OCI-M1 (cell line): ENCODE measurements at places on chromosomes 6 and 20.

DNA sequence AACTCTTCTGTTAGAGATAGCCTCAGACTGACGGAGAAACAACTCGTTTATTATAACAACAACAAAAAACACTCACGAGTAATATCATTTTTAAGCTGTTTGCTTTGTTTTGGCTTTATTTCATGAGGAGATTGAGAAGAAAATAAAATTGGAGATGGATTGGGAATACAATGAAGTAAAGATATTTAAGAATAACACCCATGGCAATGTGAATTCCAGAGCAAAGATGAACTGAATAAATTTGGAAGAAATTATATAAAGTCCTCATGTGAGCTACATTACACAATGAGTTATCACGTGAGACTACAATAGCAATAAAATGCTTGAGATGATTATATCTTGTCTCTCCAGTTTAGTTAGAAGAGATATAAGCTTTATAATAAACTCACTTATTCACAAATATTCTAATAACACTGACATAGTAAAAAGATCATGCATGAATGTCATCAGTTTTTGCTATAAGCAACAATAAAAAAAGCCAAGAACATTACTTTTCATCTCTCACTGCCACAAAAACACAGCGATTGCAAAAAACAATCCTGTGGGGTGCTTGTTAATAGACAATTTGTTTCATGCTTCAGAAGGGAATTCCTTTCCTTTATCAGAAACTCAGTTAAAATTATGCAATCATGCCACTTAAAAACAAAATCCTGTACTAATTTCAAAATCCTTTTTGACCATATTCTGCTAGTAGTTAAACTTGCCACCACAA, 696.7 kb upstream of the MARCKS start:
- no peak for DNase-seq

DNA sequence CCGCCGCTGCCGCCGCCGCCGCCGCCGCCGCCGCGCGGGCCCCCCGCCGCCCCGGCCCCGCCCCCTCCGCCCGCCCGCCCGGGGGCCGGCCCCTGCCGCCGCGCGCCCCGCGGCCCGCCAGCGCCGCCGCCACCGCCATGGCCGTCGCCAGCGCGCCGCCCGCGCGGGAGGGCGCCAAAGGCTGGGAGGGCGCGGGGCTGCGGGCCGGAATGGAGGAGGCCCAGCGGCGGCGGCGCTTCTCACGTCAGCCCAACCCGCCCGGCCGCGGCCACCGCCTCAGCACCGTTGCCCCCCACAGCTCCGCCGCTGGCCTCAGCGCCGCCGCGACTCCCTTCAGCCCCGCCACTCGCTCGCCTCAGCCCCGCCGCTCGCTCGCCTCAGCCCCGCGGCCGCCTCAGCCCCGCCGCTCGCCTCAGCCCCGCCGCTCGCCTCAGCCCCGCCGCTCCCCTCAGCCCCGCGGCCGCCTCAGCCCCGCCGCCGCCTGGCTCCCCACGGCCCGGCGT, 258 bp downstream of the PHF10 start:
- DNase-seq: peak; percentile 40

- DNase-seq: peak; percentile 94
These were observed 1.8 kb upstream of the PRDM1 start for GRCh38 chr6:106084106-106084988.

DNA sequence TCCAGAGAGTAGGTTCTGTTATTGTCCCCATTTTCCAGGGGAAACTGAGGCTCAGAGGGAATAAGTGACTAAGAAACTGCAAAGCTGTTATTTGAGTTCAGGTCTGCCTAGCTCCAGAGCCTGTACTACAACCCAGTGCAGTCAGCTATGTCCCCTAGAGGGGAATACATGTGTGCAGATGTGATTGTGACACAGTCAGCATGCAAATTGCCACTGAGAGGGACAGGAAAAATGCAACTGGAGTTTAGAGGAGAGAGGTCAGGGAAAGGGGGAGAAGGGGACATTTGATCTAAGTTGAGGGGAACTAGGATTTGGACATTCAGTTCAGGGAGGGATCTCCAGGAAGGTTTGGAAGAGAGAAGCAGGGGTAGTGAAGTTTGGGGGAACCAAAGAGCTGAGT, 38.6 kb upstream of the EPB41L1 start:
- no peak for DNase-seq

DNA sequence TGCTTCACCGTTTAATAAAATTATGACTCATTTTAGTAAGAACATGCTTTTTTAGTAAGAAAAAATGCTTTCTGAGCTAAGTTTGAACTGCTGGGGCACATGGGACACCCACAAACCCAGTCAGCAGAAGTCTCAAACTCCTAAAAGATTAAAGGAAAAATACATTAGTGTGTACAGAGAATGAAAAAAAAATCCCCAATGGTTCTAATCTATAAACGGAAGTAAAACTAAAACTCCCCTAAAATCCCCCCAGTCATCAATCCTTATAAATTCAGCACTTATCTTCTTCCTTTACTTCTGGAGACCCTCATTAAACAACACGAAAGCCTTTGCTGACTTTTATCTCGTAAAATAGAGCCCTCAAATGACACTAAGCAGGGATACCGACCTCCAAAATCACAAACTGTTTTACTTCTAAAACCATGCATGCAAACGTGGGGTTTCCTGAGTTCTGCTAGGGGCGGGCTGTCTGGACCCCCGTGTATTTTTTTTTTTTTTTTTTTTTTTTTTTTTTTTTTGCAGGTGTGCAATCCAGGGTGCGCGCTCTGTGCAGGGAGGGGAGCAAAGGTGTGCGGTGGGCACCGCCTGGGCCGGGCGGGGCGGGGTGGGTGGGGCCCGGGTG, 1.1 kb upstream of the MYB start:
- peak; percentile 67 for DNase-seq

DNA sequence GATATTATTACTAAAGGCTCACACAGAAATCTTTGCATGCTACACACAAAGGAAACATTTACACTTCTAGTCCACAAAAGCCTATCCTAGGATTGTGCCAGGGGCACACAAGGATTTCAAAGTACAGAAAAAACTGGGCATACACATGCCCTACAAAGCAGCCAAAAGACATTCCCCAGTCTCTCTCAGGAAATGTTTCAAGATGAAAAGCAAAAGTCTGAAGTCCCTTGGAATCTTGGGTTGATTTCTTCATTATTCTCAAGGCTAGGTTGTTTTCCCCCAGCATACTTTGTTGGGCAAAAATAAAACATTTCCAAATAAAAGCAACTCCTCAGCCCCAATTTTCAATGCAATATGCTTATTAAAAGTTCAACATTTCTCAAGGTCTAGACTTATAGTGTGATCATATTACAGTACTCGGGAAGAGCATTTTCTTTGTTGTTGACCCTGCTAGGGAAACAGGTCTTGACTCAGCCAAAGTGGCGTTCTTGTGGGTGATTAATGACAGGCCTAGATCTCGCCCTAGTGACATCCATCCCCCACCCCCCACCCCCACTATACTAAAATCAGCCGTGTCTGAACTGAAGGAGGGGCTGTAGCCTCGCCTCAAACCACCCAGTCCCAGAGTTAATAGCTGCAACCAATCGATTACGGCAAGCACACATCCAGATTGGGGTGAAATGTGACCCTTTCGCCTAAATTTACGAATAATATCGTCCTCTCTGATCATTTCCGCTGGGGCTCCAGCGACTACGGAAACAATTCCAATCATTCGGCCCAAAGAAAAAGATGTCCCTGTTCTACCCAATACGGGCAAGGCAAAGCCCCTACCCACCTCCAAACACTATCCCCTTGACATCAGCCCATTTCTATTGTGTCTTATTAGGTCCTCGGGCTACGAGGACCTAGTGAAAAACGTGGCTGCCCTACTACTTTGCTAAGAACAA, 1.4 kb downstream of the AKIRIN2 start:
- DNase-seq: peak; percentile 91

DNA sequence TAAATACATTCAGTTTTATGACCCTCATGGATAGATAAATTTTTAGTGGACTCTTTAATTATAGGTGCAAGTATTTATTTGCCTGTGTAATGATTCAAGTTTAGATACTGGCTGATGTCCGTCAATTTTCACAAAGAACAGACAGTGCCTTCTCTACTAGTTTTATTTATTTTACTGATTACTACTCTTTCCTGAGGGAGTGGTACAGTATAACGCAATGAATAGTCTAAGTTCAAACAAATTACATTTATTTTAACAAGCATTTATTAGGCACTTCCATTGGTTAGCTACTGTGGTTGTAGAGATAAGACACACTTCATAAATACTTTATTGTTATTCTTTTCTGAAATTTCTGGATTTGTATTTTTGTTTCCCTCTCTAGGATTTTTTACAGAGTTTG, 74.3 kb downstream of the ADGRG6 start:
- DNase-seq: no peak

DNA sequence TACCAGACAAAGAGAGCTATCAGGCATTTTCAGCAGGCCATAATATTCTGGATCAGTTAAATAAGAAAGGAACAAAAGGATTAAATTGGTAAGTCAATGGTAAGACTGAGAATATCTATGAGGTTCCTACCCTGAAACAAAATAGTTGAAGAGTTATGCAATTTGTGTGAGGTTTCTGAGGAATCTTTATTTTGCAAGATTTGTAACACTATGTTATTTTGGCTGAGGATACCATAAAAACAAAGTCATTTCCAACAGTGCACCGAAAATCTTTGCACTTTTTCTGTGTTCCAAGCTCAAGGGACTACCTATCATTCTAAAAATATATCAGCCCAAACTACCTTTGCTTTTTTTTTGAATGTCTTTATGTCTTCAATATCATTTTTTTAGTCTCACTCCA, 383.3 kb upstream of the CITED2 start:
- DNase-seq: no peak

DNA sequence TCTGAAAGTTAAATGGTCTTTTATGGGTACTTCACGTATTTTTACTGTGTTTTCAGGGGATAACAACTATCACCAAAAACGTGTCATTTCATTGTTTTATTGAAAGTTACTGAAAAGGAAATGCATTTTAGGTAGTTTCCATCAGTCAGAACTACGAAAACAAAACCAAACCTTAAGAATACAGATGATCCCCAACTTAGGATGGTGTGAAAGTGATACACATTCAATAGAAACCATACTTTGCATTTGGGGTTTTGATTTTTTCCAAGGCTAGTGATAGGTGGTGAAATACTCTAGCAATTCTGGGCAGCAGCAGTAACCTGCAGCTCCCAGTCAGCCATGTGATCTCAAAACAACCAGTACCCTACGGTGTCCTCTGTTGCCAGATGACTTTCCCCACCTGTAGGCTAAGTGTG, 25.9 kb upstream of the EFHC1 start:
- no peak for DNase-seq

DNA sequence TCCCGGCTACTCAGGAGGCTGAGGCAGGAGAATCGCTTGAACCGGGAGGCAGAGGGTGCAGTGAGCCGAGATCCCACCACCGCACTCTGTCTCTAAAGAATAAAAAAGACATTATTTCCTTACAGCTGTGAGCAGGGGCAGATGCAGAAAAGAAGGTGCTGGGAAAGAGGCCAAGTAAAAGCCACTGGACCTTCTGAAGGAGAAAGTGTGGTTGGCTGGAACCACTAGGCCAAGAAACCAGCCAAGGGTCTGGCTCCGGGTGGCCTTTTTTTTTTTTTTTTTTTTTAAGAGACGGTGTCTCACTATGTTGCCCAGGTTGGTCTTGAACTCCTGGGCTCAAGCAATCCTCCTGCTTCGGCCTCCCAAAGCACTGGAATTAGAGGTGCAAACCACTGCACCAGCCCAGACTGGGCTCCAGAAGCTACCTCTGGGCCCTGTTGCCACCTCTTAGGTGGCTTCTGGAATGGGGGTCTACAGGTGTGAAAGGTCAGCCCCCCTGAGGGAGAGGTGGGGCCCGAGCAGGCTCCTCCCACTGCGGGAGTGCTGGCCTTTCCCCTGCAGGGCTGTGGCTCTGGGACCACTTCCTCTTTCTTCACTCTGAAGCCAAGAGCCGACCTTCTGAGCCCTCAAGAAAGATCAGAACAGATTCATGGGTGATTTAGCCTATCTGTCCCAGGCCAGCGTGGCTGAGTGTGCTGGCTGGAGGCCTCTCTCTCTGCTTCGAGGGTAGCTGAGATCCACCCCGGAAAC, at the start of gene FGD2:
TSS of gene FGD2 (plus strand) at position 595 of the 750 bp plus-strand sequence. CDS start 163 bp downstream, outside the sequence.
- DNase-seq: peak; percentile 95

DNA sequence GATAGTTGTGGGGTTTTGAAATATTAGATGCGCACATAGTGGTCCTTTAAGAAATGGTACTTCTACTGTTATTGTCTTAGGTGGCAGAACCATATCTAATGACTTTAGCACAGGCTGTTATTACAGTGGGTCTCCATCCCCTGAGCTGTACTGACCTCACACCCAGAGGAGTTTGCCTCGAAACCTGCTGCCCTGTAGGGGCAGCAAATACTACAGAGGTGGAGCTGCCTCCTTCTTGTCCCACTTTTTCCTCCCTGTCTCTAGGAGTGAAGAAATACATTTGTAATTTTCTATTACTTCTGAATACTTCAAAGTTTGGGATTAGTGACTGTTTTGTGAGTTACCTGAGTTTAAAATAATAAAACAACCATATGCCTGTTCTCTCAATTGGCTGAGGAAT, 8.2 kb downstream of the TRIM31 start:
- DNase-seq: peak; percentile 26

DNA sequence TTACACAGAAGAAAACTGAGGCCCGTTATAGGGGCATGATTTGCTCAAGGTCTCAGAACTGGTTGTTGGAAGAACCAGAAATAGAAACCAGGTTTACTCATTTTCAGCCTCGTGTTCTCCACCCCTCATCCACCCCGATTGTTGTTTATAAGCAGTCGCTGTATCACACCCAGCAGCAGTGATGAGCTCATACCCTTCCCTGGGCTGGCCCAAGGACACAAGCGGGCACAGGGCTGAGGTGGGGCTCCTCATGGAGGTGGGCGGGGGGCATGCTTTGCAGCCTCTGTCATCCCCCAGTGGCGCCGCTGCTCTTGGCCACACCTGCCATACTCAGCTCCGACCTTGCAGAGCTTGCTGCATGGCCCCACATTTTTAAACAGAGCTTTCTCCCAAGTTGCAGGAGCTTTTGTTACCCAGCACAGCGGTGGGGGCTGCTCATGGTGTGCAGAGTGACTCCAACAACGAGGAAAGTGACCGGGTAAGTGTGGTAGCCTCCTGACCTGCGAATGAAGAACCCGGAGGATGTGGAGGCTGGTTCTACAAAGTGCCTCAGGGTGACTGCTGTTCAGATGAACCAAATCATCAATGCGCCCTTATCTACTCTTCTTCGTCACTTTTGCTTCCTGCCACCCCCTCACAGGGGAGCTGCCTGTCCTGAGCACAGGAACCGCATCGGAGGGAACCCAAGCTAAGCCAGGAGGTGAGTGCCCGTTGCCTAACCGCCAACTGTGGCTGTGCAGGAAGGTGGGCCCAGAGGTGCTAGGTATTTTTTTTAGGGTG, 43.6 kb upstream of the NKX2-2 start:
- no peak for DNase-seq

DNA sequence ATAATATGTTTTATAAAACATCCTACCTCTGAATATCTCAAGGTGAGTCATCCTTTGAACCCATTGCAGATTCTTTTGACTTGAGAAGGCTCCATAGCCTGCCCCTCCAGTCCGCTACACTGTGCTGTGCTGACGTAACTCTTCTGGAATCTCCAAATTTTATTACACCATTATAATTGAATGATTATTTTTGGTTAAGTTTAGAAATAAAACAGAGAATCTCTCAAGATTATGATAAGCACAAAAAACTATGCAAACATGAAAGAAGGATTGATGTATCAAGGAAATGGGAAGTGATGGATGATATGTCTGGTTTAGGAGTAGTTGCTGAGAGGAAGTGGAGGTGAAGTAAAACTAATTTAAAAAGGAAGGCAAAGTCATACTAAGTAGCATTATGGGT, 1021.3 kb downstream of the HACE1 start:
- no peak for DNase-seq
